Heart left ventricle (tissue), 16 donors: ENCODE measurements at places on chromosomes 11 and 22.
A peak's percentile ranks its signal among the peaks of the same experiment; 100 is the strongest.

GRCh38 chr11:130070846-130071200 lies 1.1 kb downstream of the APLP2 start:
- DNase-seq = peak; percentile 30

GRCh38 chr22:33770723-33771122 lies 149.6 kb downstream of the LARGE1 start:
- no peak for DNase-seq

- DNase-seq = no peak
Measured at GRCh38 chr22:19605508-19606331, 81.5 kb upstream of the CLDN5 start.

GRCh38 chr11:36372101-36372771 lies 76.1 kb downstream of the PRR5L start:
- no peak for DNase-seq

GRCh38 chr11:21628641-21629040 lies 564.2 kb upstream of the ANO5 start:
- no peak for DNase-seq
